ENCODE measurements at places on chromosomes 11 and 22.

GRCh38 chr11:65260302-65260701, 1.5 kb upstream of the POLA2 start:
- no peak for DNase-seq

DNA sequence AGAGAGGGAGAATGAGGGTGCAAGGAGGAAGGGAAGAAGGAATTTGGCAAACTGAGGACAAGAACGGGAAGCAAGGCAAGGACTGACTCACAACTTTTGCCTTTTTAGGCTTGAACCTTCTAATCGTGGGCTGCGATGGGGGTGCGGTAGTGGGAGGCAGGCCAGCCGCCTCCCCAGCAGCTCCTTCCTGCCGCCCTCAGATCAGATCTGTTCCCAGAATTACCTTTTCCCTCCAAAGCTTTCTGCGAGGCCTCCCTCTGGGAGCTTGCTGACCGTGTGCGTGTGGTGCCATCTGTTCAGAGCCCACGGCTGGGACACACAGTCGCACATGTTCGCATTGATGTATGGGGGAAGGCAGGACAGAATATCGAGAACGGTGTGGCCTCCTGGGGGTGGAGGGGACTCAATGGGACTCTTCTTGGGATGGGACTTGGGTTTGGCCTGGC, 86.9 kb upstream of the PARVA start:
- no peak for DNase-seq

- DNase-seq, result no peak
These were observed 1275.2 kb downstream of the TBC1D22A start for GRCh38 chr22:48037618-48038017.

DNA sequence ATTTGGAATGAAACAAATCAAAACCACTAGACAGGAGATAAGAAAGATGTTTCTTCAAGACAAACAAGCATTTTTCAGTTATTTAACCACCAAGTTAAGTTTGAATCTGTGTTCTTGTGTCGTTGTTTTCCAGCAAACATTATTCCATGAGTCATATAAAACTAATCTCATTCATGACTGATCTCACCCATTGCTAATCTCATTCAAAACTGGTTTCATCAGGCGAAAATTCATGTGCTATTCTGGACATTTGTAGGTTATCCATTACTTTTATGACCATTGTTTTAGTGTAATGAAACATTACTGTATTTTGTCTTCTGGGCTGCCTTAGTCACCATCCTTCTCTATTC, 221.8 kb downstream of the DDX10 start:
- DNase-seq, result no peak

DNA sequence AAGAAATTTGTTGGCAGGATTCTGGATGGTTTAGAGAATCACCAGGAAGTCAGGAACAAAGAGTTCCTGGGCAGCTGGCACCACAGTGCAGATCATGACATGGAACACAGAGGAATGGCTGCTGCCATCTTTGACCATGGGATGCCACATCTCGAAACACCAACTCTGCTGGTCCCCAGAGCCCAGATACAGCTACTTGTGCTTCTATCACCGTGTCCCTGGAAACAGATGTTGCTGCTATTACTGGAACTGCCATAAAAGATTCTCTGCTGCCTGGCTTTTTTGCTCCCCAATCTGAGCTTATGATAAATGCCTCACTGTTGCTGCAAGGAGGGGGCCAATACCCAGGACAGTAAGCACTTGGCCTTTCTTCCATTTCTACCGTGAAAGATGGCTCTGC, 185.2 kb downstream of the CSNK2A3 start:
- no peak for DNase-seq

- DNase-seq, result no peak
These were observed 754 bp downstream of the NUP50 start for GRCh38 chr22:45164270-45165088.

DNA sequence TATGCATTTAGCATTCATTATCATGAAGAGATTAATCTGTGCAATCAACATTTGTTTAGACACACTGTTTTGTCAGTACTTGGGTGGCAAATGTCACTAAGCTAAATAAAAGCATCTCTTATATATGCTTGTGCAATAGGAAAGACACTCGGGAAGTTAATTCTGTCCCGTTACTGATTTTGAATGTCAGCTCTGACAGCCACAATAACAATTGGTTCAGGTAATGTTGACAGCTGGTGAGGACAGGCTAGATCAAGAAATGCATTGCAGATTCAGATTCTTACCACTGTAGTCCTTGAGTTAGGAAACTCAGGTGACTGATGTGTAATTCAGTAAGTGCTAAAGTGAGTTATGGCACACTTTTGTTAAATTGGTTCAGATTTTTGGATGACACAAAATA, 523.8 kb upstream of the FAT3 start:
- no peak for DNase-seq

Measured in SW 1271 (cell line).